Lower leg skin (tissue), 4 donors: ENCODE measurements at places on chromosomes 12 and 14. TPM values are rescaled to one million over a fixed set of nuclear protein-coding genes. Genes with fewer than 3 reads are reported as not detected.

Gene PPFIA2
- total RNA-seq, result not detected

Gene SMCO2
- total RNA-seq, result not detected

Gene CCDC85C
- total RNA-seq, result 31.0 TPM

Gene SLC4A8
- 0.04 TPM for total RNA-seq

Gene KRT78
- total RNA-seq, result 114 TPM

Gene BDKRB1
- total RNA-seq, result 5.4 TPM

Gene SLC6A15
- 2.4 TPM for total RNA-seq

Gene RNASE4
- 101 TPM for total RNA-seq
